Stimulated activated naive B cell treated with anti-CD40 and anti-IgM and Interleukin-4, amounts not matched to agents 10 μg/mL and 1 μg/mL and 100 μg/mL, for 72 hours (primary cell): ENCODE measurements at places on chromosomes 12 and 14.

- no peak for DNase-seq
These were observed 57.2 kb downstream of the TTLL5 start for GRCh38 chr14:75718199-75718598.

DNA sequence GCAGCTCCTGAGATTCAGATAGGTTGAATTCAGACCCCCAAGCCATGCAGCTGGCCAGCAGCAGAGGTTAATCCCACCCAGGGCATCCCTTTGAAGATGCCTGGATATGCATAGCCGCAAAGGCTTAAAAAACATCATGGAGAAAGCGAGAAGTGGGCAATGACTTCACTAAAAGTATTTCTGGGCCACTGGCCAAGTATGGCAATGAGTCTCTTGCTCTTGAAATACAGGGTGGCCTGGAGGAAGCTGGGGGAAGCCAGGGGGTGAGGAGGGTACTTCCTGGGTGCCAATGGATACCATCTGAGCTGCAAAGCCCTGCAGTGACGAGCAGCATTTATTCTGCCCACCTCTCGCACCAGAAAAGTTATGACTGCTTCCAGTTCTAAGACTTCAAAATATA, 539.3 kb upstream of the TBX3 start:
- DNase-seq: no peak

DNA sequence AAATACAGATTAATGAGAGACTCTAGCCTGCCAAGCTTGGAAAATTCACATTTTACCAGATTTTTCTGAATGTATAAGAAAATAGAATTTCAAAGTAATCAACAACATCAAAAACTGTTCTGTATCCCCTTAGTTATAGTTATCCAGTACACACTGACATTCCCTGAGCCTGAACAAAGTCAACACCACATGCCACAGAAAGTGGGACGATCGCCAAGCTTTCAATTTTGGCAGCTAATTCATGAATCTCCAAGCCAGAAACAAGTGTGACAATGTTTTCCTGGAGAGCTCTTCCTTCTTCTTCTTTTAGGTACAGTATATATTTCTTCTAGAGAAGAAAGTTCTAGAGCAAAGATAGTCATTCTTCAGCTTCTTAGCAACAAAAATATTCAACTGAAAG, 290.2 kb downstream of the PRKD1 start:
- DNase-seq: no peak

GRCh38 chr12:115203701-115204100, 519.7 kb upstream of the TBX3 start:
- no peak for DNase-seq

DNA sequence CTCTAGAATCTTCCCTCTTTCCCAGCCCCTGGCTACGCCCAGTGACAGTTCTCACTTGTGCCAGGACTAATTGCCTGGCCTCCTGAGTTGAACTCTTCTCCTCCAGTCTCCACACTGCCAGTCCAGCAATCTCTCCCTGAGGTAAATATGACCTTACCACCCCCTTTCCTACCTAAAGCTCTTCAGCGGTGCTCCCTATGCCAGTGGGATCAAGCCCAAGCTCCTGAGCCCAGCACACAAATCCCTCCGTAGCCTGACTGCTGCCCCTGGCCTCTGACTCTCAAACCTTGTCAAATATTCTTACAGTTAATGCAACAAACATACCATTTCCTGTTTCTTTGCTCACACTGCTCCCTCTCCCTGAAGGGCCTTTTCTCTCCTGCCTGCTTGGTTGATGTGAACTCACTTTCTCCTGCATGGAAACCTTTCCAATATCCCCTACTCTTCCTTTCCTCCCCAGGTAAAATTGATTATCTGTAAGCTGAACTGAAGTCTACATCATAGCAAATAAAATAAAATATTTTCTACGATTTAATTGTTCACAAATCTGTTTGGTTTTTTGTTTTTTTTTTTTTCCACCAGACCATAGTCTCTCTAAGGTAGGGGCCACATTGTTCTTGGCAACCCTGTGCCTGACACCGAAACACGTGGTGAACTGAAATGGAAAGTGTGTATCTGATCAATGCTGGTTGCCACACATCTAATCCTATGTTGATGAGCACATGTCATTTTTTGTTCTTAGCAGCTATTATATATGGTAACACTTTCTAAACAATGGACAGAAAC, 147.5 kb downstream of the SLC38A6 start:
- DNase-seq: no peak

GRCh38 chr12:835754-836518, 83.6 kb downstream of the WNK1 start:
- DNase-seq: no peak

- DNase-seq: no peak
These were observed 8.1 kb upstream of the CKAP4 start for GRCh38 chr12:106255952-106256351.

GRCh38 chr14:58963873-58964597, 224.4 kb upstream of the DAAM1 start:
- no peak for DNase-seq

GRCh38 chr14:91361233-91361811, 56.3 kb downstream of the CCDC88C start:
- DNase-seq: no peak

DNA sequence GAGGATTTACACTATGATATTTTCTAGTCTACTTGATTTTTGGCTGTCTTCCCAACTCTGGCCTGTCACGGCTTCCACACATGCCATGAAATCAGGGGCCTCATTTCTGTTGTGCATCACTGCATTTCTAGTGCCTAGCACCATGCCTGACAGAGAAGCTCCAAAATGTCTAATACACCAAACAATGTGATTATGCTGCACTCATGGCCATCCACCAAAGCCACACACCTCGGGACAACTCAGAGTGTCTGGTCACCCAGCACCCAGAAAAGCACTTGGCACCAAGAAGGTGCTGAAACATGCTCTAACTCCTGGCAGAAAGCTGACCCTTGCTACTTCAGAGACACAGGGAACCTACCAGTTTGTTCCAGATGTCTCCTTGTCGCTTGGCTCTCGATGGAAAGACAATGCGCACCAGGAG, 11.3 kb downstream of the GCN1 start:
- DNase-seq: no peak

DNA sequence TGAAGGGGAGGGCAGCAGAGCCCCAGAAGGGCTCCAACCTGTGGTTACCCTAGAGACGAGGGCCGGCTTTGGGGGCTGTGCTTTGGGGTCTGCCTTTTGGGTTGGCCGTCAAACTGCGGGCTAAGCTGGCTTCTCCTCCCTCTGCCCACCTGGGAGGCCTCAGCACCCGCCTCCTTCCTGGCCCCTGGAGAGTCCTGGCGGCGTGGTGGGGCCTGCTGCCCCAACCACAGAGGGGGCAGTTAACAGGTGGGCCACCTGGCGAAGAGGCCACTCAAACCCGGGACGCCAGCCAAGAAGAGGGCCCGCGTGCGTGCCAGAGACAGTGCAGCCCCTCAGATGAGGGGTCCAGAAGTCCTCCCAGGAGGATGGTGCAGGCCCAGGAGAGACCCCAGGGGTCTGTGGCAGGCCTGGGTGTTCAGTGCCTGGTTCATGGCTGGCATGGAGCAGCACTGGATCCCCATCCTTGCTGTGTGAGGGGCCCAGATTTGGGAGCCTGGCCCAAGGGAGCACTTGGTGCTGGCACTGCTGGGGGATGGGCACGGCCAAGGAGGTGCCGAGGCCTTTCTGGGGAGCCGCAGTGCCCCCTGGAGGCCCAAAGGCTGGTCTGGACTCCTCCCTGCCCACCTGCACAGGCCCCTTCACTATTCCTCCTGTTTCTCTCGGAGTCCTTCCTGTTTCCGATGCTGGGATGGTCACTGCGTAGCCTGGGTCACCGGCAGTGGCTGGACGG, 48.8 kb downstream of the LRCOL1 start:
- peak; percentile 21 for DNase-seq

GRCh38 chr12:66678338-66679275, at the start of gene GRIP1:
Gene GRIP1 (minus strand): TSS chr12:66679076. CDS start chr12:66678904, 172 bp downstream.
- DNase-seq: no peak

DNA sequence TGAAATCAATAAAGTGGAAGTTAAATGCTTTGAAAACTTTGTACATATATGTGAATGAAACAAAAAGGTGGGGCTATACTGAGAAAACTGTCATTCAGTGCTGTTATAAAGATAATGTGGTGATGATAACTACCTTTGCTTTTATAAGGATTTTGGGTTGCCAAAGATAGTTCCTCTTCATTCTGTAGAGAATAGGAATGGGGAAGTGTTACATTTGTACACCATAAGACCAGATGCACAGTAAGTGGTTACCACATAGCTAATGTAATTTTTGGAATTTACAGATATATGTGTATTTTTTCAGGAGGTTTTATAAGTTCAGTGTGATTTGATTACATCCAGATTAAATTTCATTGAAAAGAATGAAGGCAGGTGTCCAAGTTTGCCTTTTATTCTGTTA, 18.1 kb downstream of the RAB21 start:
- no peak for DNase-seq

DNA sequence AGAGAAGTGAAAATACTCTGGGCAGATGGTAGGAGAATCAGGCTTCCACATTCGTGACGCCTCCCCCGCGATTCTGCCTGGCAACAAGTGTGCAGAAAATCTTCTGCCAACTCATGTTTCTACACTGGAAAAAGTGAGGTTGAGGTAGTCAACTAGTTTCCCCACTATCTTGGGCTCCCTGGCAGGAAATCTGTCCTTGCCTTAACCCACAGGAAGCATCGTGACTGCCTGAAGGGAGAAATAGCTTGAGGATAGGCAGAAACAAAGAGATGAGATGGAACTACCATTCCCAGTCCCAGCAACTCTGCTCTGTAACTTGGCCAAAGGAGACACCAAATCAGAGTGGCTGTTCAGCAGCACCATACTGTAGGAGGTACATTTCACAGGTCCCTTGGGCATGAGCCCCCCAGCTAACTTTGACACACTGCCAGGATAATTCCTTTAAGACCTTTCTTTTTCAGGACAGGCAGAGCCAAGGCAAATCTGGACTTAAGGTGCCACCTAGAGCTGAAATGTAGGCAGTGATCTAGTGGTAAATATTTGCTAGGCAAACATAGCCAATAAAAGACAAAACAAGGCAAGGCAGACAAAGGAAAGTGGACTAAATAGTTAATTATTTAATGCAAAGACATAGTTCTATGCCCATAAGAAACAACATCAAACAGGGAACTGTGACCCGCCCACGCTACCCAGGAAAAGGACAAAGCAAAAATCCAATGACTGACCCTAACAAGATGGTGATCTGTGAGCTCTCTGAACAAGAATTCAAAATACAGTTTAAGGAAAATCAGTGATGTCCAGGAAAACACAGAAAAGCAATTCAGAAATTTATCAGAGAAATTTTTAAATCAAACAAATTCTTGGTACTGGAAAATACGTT, 205.1 kb downstream of the PTPRO start:
- DNase-seq: no peak

DNA sequence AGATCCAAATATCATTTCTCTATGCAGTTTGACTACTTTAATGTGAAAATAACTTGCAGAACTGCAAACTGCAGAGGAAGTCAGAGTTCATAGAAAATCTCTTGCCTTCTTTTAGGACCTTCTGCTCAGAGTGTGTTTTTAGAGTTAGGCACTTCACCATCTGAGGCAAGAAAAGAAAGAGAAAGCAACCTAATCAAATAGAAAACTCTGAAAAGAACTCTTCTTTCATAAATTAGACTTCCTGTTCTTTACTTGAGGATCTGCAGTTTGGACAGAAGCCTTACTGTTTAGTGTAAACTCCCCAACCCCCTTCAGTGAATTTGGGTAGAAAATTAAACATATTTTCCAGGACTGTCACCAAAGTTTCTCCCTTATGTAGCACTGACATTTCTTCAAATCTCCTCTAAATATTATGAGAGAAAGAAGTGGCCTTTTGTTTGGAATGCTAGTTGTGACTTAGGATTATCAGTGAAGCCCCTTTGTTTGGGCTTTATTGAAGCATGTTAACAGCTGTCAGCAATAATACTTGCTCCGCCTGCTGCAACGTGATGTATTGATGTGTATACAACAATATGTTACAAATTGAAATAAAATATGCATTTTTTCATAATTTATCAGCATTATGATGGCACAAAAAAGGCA, 99.5 kb downstream of the PDZRN4 start:
- DNase-seq: no peak

DNA sequence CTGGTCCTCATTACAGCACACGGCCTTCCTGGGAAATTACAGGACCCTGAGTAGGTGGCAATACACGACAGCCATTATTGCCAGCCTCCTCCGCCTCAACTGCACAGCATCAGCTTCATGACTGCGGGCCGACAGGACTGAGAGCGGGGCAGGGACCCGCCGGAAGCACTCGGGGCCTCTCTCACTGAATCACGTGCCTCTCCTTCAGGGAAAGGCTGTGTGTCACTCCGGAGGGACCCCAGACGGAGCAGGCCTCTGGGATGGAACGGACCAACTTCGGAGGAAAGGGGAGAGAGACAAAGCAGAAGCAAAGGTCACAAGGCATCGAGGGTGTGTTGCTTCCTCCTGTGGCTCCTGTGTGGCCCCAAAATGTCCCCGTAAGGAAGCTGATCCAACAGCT, 90.0 kb downstream of the RNF34 start:
- no peak for DNase-seq

DNA sequence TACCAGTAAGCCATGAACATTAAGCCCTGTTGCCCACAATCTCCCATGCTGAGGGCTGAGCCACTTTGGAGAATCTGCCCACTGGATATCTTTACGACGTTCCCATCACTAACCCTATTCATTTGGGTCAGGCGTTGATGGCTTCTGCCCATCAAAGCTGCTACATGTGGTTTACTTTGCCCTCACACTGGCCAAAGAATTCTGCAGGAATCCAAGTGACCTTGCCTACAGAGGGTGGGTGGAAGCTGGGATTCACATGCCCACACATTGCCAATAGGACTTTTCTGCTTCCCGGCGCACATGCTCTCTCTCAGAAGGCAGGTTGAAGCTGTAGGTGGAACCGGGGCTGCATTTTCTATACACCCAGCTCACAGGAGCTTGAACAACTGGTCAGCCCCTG, 28.3 kb downstream of the OAS2 start:
- DNase-seq: no peak

GRCh38 chr12:89252284-89252683, 100.0 kb downstream of the DUSP6 start:
- no peak for DNase-seq

DNA sequence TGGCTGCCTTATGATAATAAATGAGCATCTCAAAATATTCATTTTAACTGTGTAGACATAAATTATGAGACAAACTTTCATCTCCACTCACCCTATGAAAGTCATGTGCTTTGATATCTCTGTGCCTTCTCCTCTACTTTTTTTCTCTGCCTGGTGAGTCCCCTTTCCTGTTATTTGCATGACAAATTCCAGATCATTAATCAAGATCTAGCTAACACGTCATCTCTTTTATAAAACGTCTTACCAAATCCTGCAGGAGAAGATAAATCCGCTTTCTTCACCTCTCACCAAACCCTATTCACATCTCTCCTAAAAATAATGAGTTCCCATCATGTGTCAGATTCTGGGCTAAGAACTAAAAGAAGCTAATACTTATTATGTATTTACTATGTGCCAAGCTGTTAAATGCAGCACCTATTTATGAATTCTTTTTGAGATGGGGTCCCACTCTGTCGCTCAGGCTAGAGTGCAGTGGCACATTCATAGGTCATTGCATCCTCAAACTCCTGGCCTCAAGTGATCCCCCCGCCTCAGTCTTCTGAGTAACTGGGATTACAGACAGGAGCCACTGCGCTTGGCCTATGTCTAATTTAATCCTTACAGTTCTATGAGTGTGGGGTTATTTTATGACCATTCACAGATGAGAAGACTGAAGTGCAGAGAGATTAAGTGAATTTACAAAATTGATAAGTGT, 26.7 kb downstream of the SPX start:
- DNase-seq: no peak
